ENCODE measurements at places on chromosomes 5 and 9.

DNA sequence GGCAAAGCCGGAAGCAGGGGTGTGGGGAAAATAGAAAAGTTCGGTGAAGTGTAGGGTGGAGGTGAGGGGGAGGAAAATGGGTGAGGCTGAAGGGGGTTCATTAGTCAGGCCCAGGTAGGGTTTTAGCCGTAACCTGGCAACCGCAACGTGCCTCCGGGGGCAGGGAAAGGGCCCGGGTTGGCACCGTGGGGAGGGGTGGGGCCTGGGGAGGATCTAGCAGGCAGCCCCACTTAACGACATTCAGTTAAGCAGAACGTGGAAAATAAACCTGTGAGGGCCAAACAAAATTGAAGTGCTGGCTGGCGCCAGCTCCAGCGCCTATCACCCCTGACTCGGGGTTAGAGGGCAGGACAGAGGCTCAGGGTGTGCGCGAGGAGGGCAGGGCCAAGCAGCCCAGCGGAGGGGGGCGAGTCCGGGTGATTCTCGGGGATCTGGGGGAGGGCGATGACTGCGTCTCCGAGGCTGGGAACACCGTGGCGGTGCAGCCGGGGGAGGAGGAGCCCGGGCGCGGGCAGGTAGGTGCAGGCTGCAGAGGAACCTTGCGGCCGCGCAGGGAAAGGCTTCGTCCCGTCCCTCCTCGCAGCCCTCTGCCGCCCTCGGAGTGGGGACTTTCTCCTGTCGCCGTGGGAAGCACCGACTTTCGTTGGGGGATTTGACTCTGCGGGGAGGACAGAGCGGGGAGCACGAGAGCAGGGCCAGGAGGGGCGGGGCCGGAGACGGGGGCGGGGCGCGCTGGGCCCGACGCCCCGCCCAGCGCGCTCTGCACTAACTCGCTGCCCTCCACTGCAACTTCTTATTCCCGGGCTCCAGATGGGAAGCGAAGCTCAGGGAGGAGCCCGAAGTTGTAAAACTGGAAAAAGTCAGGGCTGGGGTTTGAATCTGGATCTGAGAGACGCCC, 5.1 kb downstream of the RGS14 start:
- peak; percentile 53 for DNase-seq

- DNase-seq, result no peak
Observed at GRCh38 chr9:137109250-137110146, 5.0 kb downstream of the DPP7 start.

DNA sequence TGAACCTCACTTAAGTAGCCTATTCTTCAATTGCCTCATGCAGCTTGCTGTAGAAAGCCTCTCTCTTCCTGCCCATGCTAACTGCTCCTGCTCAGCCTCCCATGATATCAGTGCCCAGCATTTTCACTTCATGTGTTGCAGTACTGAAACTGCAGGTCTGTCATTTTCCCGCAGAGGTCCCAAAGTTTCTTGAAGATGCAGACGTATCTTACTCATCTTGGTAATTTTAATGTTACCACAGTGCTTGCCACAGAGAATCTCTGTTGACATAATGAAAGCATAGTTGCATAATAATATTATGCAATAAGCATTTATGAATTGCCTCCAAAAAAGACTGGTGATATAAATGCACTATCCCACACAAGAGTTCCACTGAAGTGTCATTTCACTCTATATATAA, 561.1 kb upstream of the DAP start:
- no peak for DNase-seq

DNA sequence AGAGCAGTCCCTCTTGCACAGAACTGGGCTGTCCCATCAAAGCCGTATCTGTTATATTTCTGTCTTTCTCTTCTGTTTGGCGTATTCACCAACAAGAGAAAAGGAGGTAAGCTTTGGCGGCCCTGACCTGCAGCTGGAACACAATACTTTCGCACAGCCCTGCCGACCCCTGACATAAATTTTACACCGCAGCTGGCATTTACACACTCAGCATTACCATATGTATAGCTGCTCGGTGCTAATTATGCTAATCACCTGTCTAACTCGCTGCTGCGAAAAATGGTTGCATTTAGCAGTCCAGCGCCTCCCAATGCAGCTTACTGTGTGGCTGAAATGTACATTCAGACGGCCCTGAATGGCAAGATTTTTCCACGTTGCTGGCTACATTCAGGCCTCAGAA, 20.8 kb downstream of the PTCH1 start:
- DNase-seq, result no peak

DNA sequence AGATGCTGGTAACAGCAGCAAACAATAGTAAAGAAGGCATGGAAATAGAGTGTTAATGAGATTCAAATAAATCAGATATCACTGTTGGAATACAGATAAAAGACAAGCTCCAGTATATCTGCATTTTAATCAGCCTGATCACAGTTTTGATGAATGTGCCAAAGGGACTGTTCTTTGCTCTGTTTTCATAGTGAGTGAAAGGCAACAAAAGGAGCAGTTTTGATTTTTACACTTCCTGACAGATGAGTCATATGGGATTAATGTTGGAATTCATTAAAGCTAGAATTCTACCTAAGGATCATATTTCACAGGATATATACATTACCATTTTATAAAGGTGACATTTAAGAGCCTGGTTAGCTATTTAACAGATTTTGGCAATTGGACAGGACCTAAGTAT, 743.3 kb upstream of the PTPRD start:
- DNase-seq, result no peak

- DNase-seq, result peak; percentile 49
Observed at GRCh38 chr9:37197158-37198038, 77.0 kb downstream of the ZCCHC7 start.

- no peak for DNase-seq
Observed at GRCh38 chr9:110573305-110573704, 6.2 kb downstream of the SVEP1 start.

DNA sequence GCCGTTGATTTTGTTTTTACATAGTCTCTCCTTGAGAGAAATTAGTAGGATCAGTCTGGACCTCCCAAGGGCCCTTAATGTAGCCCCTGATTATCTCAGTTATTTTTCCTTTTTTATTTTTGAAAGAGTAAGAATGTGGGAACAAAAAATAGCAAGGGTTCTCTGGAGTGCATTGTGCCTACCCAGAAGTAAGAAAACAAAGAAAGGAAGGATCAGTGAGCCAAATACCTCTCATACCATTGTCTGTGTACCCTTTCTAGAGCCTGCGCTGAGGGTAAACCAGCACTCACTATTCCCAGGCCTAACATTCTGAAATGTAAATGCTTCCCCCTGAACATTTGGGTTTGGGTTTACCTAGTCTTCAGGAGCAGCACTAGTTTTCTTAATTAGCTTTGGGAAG, 213.0 kb upstream of the TARS1 start:
- no peak for DNase-seq

- DNase-seq, result no peak
Observed at GRCh38 chr9:2158766-2159430, 143.8 kb downstream of the SMARCA2 start.

DNA sequence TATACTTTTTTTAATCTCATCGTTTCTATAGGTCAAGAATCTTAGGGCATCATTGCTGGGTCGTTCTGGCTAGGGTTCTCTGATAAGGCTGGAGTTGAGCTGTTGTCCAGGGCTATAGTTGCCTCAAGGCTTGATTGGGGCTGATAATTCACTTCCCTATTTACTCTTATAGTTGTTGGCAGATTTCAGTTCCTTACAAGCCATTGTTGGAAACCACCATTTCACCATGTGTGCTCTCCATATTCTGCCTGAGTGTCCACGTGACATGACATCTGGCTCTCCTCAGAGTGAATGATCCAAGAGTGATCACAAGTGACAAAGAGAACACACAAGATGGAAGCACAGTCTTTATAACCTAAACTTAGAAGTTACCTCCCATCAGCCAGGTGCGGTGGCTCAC, 852.2 kb downstream of the EFNA5 start:
- no peak for DNase-seq

GRCh38 chr9:69980041-69980440, 63.6 kb upstream of the MAMDC2 start:
- DNase-seq, result no peak

- no peak for DNase-seq
Observed at GRCh38 chr5:136055612-136056309, 27.0 kb downstream of the TGFBI start.

GRCh38 chr9:134267881-134268724, 58.2 kb upstream of the RXRA start:
- no peak for DNase-seq

DNA sequence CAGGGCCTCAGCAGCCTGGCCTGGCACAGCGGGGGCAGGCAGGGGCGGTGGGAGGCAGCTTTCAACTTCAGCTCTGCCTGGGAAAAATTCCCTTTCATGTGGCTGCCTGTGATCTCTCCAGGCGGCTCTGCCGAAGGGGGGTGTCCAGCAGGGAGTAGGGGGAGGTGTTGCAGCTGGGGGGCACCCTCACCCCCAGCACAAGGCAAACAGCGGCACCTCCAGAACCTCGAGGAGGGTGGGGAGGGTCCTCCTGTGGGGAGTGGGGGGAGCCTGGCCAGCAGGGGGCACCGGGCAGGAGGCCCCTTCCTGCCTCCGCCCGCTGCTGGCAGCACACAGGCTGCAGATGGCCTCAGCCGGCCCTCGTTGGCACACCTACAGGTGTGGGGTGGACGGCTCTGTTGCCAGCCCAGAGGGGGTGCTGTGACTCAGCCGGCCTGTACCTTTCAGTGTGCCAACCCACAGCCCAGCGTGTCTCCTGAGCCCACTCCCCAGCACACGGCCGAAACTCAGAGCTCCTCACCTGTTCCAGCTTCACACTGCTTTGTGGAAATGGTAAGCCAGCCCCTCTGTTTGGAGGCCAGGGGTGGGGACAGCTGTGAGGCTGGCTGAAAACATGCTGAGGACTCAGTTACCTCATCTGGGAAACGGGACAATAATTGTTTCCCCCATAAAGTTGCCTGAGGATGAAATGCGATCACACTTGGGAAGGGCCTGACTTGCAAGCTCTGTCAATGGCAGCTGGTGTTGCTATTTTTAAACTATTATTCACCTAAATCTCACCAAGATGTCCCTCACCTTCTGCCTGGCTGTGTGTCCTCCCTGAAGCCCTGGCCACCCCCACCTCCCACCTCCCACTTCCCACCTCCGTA, 37.0 kb downstream of the CXXC5 start:
- DNase-seq, result no peak

GRCh38 chr5:141701360-141702119, 19.5 kb upstream of the ARAP3 start:
- no peak for DNase-seq

DNA sequence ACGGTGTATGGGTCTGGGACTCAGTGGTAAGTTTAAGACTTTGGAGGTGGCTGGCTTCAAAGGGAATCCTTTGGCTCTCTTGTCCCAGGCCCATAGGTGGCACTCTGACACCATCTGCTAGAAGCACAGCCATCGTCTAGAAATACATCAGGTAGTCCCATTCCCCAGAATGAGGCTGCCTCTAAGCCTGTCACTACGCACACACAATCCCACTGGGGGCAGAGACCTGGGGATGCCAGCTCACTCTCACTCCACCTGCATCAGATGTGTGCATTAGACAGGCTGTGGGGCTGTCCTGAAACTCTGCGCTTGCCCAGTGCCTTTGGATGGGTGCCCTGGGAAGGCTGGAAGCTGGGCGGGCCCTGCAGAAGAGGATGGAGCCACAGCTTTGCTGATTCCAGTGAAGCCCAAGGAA, 127.5 kb upstream of the PANK3 start:
- DNase-seq, result peak; percentile 61

GRCh38 chr9:123552530-123552929, 196.5 kb downstream of the CRB2 start:
- no peak for DNase-seq

DNA sequence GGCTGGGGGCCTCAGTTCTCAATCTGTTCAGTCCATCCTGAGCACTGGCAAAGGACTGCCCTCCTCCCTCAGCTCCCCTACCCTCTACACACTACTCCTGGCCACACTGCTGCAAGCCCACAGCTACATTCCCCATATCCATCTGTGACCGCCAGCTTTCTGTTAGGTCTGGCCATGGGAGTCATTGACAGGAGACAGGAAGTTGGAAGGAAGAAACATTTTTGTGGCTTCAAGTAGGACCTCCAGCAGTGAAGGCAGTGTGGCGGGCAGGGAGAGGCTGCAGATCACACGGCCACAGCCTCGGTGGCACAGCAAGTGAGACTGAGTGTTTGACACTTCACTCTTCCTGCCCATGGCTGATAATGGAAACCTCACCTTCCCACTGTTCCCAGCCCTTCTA, 55.9 kb downstream of the SECISBP2 start:
- no peak for DNase-seq

DNA sequence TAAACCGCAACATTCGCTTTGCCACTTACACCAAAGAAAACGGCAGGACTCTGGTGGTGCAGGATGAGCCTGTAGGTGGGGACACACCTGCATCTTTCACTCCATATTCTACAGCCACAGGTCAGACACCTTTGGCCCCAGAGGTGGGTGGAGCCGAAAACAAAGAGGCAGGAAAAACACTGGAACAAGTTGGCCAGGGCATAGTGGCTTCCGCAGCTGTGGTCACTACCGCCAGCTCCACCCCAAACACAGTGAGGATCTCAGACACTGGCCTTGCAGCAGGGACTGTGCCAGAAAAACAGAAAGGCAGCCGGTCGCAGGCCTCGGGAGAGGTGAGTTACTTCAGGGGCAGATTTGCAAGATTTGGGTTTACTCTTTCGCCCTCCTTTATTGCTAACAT, 33.8 kb downstream of the KDM3B start:
- no peak for DNase-seq

DNA sequence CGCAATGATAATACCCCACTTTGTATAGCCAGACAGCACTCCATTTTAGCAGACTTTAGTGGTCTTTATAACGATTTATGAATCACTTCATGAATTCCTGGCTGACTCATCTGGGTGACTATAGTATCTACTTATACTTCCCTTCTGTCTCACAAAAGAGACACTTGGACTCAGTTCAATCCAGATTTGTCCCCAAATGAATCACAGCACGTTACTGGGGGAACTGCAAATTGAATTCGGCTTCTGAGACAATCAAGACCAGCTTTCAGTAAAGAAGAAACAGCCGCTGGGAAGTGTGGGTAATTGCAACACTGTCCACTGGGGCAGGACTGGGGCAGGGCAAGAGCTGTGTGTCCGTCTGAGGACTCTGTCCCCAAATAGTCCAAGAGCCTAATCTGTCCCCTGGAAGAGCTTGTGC, 337.3 kb upstream of the RFX3 start:
- no peak for DNase-seq

DNA sequence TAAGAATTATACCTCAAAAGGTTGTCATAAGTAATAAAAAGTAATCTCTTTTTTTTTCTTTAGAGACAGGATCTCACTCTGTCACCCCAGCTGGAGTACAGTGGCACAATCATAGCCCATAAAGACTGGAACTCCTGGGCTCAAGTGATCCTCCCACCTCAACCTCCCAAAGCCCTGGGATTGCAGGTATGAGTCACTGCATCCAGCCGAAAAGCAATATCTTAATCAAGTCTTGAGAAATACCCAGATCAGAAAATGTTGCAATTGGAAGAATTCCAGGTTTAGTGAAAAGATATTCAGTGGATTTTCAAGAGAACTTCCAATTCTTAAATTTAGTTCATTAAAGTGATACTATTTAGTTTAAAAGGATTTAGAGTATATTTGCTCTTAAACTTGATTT, 40.9 kb upstream of the IDNK start:
- DNase-seq, result no peak

DNA sequence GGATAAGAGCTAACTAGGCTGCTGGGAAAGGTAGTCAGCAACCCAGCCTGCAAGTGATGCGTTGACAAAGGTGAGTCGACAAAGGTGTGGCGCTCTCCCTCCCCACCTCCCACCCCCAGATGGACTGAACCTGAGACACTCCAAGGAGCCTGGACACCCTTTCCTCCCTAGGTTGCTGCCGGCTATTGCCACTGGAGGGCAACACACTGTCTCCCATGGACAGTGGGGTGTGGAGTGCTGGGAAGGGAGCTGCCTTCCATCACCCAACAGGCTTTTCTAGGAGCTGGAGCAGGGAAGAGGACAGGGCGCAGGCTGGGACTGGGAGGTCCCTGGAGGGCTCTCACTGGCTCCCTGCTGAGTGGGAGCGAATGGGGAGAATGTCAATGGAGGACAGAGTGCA, 75.4 kb upstream of the ARAP3 start:
- DNase-seq, result peak; percentile 60
